Transverse colon (tissue), 4 donors: ENCODE measurements at places on chromosomes 4 and X.

DNA sequence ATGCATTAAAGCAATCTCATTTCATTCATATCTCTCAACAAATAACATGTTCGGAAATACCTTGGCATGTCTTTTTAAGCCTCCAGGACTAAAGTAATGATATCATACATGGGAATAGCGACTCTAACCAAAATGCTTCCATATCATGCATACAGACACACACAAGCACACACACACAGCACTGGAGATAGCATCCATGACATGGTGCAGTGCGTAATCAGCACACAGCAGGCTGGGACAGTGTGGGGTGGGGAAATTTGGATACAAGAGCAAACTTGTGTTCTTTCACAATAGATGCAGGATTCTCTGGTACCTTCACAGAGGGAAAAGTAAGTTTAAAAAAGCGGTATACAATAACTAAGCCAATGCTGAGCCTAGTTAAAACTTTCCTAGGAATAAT lies 132.3 kb upstream of the HPGD start:
- DNase-seq = no peak

- no peak for DNase-seq
Observed at GRCh38 chrX:38312436-38312835, 14.9 kb downstream of the RPGR start.

DNA sequence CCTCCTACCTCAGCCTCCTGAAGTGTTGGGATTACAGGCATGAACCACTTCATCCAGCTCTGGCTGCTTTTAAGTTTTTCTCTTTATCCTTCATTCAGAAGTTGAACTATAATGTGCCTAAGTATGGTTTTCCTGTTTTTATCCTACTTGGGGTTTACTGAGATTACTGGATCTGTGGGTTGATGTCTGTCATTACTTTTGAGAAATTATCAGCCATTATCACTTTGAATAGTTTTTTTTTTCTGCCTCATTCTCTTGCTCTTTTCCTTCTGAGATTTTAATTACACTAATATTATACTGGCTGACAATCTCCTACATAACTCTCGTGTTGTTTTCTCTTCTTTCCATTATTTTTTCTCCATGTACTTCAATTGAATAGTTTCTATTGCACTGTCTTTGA lies 47.6 kb upstream of the MORC4 start:
- DNase-seq = no peak

- no peak for DNase-seq
Observed at GRCh38 chr4:137994853-137995252, 247.3 kb downstream of the SLC7A11 start.

GRCh38 chr4:6939761-6940743 lies 30.4 kb downstream of the TBC1D14 start:
- no peak for DNase-seq

DNA sequence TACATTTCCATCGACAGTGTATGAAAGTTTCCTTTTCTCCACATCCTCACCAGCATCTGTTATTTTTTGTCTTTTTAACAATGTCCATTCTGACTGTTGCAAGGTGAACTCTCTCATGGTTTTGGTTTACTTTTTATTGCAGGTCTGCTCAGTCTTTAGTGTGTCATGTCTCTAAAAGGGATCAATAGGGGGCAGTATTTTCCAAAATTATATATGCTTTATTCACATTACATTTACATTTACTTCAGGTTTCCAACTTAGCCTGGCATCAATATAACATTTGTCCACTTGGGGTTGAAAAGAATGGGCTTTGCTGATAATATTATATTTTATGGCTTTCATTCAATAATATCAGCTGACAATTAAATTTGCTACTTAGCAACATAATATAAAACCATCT lies 265.0 kb upstream of the SLITRK2 start:
- no peak for DNase-seq

GRCh38 chrX:30283456-30284200 lies 25.6 kb downstream of the NR0B1 start:
- DNase-seq = no peak

GRCh38 chrX:46757052-46757451 lies 1.9 kb downstream of the SLC9A7 start:
- no peak for DNase-seq

- DNase-seq = no peak
Observed at GRCh38 chrX:54479136-54480111, 16.6 kb downstream of the FGD1 start.

DNA sequence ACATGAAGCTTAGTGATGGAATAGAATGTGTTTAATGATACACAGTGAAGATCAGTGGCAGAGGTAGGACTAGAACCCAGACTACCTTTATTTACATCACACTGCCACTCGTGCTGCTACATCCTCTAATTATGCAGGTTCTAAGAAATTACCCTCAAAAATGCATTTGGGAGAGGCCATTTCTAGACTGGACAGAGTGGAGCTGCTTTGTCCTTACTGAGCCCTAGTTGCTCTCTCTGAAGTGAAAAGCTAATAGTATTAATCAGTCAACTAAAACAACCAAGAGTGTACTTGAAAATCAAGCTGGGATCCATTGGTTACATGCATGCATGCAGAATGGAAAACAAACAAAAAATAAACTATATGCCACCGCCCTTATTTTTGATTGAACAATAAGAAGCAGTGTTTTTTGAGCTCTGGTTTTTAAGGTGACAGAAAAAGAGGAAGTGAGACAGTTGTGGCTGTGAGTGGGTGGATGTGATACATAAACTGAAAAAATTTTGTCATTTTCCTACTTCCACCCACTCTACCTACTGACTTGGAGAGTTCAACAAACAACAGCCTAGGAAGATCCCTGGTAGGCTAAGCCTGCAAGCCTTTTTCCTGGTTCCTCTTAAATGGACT lies 6.8 kb upstream of the VSIG4 start:
- DNase-seq = no peak

DNA sequence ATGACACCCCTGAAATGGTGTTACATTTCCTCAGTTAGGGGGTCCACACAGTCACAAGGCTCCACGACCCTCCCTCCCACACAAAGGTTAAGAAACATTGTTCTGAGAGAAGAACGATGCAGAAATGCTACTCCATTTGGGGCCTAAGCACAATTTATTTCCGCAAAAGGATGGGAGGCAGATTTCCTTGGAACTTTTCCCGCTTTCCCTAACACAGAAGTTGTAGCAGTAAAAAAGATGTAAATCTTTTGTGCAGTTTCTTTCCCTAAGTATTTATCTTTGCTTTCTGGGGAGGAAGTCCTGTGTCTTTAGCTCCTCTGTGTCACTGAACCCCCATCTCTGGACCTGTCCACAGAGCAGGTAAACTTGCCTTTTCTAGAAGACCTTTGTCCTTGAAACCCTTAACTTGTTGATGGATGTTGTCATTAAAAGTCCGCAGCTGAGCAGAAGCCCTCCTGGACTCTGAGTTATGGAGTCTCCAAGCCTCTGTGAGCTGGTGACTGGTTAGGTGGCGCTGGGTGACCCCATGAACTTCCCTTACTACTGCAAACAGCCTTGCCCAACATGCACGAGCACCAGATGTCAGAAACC lies 67.2 kb upstream of the SHISA3 start:
- DNase-seq = no peak

DNA sequence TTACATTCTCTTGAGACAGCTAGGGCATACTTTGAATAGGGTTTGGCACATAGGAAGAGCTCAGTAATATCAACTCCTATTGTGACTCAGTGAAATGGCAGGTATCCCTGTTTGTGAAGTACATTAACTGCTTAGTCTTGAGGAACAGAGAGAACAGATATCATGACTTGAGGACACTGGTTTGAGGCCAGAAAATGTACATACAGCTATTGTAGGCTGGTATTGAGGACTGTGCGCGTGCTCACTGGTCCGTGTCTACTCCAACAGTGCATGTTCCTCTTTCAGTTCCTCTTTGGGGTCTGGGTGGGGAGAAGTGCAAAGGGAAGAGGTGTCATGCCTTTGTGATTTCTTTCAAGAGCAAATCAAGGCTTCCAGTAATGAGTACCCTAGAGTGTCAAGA lies 34.6 kb upstream of the TBC1D9 start:
- peak; percentile 61 for DNase-seq

- DNase-seq = no peak
Observed at GRCh38 chr4:154911097-154911496, 130.0 kb downstream of the RBM46 start.

GRCh38 chr4:16916719-16917337 lies 18.4 kb upstream of the LDB2 start:
- DNase-seq = peak; percentile 53

- no peak for DNase-seq
Observed at GRCh38 chr4:73918058-73918457, 48.9 kb downstream of the CXCL1 start.

GRCh38 chr4:2745981-2746806 lies 9.9 kb downstream of the TNIP2 start:
- DNase-seq = peak; percentile 39

- no peak for DNase-seq
Observed at GRCh38 chr4:80180743-80181142, 16.6 kb upstream of the PRDM8 start.

DNA sequence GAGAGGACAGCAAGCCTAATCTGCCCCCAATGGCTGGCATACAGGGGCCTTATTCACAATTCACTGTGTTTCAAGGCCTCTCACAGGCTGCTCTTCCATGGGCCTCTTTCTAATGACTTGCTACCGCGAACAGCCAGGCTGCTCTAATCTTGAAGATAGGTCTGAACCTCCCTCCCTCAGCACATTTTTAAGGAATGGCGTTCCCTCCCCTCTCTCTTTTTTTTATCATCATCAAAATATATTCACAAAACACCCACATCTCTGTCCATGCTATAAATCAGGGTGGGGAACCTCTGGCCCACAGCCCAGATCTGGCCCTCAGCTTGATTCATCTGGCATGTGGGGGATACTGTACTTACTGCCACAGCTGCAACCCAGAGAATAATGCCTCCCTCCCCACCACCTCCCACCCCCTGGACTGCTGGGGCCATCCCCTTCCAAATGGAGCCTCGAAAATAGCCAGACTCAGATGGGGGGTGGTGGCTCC lies 76.2 kb upstream of the PLAC1 start:
- DNase-seq = no peak
